CD4-positive, alpha-beta T cell treated with Interferon alpha-2 for 1 hour (primary cell): ENCODE measurements at places on chromosomes 1 and 21.

- no peak for DNase-seq
These were observed 63.2 kb upstream of the APOBEC4 start for GRCh38 chr1:183716286-183716685.

DNA sequence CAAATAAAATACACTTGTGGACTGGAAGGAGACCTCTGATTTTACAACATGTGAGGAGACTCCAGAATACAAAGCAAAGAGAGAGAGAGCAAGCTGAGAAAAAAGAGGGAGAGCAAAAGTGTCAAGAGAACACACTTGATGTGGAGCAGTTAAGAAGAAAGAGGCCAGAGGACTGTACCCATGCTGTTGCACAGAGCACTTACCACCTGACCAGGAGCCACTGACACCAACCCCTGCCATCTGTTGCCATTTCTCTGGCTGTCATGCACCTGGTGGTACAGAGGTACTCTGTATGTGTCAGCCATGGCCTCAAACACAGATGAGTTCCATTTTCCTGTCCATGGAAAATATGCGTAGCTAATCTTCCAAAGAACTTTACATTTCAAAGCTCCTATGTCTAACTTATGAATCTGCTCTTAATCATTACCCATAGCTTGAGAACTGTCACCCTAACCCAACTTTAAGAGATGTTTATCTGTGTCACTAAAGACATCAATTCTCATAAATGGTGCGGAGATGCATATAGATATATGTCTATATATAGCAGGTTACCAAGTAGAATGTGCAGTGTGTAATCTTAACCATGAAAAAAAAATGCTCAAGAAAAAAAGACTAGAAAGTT, 32.8 kb upstream of the ABCD3 start:
- no peak for DNase-seq

GRCh38 chr21:27647921-27648320, 681.0 kb upstream of the ADAMTS5 start:
- no peak for DNase-seq

GRCh38 chr1:209678981-209679539, 3.8 kb downstream of the G0S2 start:
- no peak for DNase-seq

DNA sequence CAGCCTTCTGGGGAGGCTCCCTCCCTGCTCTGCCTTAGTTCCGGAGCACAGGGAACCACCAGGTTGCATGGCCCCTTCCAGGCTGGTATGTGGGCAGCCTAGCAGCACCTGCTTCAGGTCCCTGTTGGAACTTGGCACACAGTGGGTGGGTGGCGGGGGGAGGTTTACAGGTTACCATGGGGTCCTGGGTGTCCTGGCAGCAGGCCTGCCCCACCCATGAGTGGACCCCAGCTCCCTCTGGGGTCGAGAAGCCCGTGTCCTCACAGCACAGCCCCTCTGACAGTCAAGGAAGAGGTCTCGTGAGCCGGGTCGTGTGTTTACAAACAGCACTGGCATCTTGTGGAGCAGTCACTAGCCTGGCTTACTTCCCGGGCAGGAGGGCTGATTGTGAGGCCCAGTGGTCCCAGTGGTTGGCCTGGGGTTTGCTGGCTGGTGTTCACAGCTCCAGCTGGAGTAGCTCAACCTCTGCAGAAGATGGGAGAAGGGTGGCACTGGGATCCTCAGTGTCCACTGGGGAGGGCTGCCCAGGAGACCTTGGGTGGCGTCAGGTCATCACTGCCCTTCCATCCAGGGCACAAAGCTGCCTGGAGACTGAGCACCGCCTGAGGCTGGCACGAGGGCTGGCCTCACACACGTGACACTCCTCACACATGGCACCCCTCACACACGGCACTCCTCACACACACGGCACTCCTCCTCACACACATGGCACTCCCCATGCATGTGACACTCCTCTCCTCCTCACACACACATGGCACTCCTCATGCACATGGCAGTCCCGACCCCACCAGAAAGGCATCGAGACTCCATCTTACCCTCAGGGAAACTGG, 100.9 kb downstream of the RIPK4 start:
- no peak for DNase-seq

- DNase-seq: no peak
These were observed 106.9 kb upstream of the F3 start for GRCh38 chr1:94648225-94649007.

- no peak for DNase-seq
These were observed 32.2 kb upstream of the CYP4X1 start for GRCh38 chr1:46991083-46991923.

DNA sequence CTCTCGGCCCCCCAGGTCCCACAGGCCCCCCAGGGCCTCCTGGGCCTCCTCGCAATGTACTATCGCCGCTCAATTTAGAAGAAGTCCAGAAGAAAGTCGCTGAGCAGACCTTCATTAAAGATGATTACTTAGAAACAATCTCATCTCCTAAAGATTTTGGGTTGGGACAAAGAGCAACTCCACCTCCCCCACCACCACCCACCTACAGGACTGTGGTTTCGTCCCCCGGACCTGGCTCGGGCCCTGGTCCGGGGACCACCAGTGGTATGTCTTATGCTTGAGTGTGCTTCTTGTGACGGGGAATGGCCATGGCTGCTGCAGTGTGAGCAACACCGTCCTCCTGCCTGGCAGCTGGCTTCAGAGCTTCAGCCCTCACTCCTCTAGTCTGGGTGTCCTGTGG, 70.2 kb upstream of the DYNLT5 start:
- no peak for DNase-seq

DNA sequence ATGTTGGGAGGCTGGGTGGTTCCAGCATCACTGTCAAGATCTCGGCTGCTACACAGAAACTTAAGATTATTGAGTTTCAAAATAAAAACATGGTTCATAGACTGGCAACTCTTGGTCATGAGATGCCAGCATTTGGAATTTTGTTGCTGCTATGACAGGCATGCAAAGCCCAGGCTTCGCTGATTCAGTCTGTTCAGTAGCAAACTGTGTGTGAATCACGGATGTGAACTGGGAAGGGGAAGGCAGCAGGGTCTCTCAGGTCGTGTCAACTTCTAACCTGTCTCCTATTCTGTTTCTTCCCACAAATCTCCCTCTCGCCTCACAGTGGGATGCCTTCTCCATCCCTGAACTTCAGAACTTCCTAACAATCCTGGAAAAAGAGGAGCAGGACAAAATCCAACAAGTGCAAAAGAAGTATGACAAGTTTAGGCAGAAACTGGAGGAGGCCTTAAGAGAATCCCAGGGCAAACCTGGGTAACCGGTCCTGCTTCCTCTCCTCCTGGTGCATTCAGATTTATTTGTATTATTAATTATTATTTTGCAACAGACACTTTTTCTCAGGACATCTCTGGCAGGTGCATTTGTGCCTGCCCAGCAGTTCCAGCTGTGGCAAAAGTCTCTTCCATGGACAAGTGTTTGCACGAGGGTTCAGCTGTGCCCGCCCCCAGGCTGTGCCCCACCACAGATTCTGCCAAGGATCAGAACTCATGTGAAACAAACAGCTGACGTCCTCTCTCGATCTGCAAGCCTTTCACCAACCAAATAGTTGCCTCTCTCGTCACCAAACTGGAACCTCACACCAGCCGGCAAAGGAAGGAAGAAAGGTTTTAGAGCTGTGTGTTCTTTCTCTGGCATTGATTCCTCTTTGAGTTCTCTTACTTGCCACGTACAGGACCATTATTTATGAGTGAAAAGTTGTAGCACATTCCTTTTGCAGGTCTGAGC, 25.5 kb downstream of the EIF2D start:
- DNase-seq: no peak

DNA sequence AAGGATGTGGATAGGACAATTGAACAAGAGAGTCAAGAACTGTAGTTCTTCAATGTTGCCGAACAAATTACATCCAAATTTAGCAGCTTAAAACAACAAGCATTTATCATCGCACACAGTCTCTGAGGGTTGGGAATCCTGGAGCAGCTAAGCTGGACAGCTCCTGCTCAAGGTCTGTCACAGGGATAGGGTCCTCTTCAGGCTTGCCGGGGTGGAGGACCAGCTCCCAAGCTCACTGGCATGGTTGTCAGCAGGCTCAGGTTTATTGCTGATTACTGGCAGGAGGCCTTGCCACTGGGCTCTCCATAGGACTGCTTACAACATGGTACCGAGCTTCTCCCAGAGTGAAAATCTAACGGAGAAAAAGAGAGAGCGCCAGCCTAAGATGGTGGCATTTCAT, 22.1 kb upstream of the COX20 start:
- no peak for DNase-seq

- DNase-seq: no peak
These were observed 24.2 kb upstream of the SLFNL1 start for GRCh38 chr1:41045740-41046139.
